ENCODE measurements at places on chromosomes 2 and 18. TPM values are rescaled to one million over a fixed set of nuclear protein-coding genes. Genes with fewer than 3 reads are reported as not detected.

The ZC3H6 gene
- 7.1 TPM for polyA plus RNA-seq

The SLC23A3 gene
- not detected for polyA plus RNA-seq

The PTPRN gene
- not detected for polyA plus RNA-seq

The AKAIN1 gene
- polyA plus RNA-seq: not detected

DNA sequence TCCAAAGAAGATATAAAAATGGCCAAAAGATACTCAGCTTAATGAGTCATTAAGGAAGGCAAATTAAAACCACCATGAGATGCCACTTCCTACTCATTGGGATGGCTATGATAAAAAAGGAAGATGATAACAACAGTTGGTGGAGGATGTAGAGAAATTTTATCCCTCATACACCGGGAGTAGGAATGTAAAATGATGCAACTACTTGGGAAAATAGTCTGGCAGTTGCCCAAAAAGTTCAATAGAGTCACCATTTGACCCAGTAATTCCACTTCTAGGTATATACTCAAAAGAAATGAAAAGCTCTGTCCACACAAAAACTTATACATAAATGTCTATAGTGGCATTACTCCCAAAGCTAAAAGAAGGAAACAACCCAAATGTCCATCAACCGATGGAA, 10.1 kb upstream of the SULT1C2 start:
- no peak for DNase-seq
- no peak overlapping the region for H3K4me3 ChIP-seq
- no peaks in the 10 kb centered on the region for H3K4me1 ChIP-seq
- no peak overlapping the region for H3K27ac ChIP-seq
- H3K36me3 ChIP-seq: no peaks in the 10 kb centered on the region
- H3K27me3 ChIP-seq: no peaks in the 10 kb centered on the region

DNA sequence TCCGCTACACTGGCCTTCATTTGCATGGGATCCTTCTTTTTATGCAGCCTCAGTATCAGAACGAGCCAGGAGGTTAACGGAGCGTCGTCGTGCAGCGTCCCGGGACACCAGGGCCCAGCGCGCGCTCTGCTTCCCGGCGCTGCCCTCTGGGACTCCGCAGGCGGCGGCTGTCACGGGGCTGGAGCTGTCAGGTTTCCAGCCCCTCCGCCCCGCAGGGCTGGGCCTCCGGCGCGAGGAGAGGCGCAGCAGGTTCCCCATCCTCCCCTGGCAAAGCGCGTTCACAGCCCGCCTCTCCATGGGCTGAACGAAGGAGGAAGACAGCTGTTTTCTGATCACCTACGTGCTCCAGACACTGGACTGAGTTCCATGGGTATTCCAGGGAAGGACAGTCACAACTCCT, 12.5 kb upstream of the PAX8 start:
- no peak for DNase-seq
- no peak overlapping the region for H3K27ac ChIP-seq
- no peaks in the 10 kb centered on the region for H3K36me3 ChIP-seq
